ENCODE measurements at places on chromosomes 12 and 14.

GRCh38 chr12:120677765-120678473 is 9.0 kb upstream of the MLEC start:
- DNase-seq, result no peak

- DNase-seq, result no peak
These were observed 45.8 kb downstream of the ATL1 start for GRCh38 chr14:50605766-50606165.

GRCh38 chr12:66662179-66662578 is 16.7 kb downstream of the GRIP1 start:
- no peak for DNase-seq

DNA sequence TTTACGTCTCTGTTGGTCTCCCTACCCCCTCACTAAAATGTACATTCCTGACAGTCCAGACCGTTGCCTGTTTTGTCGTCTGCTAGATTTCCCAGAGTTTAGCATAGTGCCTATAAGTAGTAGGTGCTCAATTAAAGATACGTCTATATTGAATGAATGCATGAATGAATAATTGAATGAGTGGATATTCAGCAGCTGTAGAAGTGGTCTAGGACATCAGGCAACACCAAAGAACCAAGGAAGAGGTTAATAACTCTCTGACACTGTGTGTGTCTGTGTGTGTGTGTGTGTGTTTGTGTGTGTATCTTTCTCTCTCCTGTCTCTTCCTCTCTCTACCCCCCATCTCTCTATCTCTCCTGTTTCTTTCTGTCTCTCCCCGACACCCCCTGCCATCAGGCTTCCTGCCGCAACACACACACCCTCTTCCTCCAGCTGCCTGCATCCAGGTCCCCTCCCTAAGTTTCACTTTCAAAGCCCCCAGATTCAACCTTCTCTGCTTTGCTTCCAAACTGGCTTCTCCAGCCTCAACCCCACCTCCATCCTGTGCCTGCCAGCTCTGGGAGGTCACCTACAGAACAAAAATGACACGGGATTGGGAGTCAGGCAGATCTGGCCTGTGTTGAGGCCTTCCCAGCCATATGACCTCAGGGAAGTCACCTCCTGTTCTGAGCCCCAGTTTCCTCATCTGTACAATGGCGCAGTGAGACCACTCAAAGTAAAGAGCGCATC is 119.9 kb upstream of the NCOR2 start:
- DNase-seq, result no peak

- no peak for DNase-seq
These were observed 21.2 kb upstream of the FZD10 start for GRCh38 chr12:130141105-130141504.

DNA sequence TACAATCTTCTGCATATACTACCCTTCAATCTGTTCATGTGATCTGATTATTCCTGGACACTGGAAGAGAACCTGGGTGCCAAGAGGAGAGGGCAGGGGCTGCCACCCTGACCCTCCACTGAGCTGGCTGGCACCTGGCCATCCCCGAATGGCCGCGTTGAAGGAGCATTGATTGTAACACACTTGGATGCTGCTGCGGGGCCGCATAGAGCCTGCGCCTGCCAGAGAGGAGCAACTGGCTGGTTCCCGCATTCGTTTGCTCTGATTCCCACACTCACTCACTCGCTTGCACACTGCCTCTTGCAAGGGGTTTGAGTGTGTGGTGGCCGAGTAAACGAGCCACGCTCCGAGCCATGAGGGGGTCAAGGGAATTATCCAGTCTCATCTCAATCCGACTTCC is 32.4 kb downstream of the PSEN1 start:
- no peak for DNase-seq

GRCh38 chr12:104910196-104910840 is 47.8 kb downstream of the SLC41A2 start:
- DNase-seq, result no peak

DNA sequence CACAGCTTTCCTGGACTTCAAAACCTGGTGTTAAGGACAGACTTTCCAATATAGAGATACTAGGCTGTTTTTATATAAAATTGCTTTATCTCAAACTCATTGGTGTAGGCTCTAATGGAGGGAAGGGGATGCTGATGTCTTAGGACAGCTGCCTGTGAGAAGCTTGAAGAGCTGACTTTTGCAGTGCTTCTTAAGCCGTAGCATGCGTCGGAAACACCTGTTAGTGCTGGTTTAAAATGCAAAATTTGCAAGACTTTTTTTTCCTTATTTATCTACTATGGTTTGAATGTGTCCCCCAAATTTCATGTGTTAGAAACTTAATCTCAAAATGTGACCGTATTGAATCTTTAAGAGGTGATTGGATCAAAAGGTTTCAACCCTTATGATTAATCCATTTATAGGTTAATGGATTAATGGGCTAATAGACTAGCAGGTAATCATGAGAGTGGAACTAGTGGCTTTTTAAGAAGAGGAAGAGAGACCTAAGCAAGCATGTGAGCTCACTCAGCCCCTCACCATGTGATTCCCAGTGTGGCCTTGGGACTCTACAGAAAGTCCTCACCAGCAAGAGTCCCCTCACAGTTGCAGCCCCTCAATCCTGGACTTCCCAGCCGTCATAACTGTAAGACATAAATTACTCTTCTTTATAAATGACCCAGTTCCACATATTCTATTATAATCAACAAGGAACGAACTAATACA is 60.9 kb upstream of the FUT8 start:
- no peak for DNase-seq

DNA sequence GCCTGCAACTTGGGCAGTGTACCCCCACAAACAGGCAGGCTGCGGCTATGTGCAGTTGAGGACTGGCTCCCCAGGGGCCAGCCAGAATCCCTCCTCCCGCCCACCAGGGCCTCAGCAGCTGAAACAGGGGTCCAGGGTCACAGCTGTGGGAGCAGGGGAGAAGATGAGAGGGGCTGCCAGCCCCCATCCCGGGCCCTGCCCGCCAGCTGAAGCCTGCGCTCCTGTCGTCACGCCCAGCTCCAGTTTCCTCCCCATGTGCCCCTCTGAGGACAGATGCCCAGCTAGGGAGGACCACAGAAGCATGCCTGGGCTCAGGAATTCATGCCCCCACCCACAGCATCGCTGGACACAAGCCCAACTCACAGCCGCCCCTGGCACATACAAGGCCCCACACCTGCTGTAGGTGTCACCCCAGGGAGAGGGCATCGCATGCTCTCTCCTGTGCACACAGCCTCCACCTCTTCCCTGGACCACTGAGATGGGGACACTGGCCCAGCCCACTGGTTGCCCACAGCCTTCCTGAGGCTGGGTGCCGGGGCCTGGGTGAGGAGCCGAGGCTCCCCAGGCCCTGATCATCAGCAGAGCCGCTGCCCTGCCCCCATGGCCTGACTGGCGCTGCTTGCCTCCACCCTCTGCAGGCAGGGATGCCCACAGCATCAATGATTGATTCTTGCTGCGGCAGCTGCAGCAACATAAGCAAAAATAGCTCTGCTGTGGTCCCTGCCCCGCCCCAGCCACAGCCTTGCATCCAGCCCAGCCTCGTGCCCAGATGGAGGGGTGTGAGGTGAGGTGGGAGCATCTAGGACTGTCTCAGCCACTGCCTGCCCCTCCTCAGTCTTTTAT is 3.7 kb upstream of the CLBA1 start:
- no peak for DNase-seq

DNA sequence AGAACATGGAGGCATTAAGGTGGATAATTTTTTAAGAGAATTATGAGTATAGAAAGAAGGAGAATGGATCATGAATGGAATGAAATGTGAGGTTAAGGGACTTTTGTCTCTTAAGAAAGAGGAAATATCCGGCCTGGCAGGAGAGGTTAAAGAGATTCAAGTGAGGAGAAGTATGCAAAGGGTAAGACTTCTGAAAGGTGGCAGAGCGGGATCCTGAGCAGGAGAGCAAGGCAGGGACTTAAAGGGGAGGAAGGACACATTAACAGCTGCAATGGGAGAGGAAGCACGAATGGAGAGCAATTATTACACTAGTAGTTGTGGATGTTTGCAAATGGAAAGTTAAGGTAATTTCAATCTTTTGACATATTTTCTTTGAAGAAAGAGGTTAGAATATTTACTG is 171.0 kb downstream of the KITLG start:
- no peak for DNase-seq

DNA sequence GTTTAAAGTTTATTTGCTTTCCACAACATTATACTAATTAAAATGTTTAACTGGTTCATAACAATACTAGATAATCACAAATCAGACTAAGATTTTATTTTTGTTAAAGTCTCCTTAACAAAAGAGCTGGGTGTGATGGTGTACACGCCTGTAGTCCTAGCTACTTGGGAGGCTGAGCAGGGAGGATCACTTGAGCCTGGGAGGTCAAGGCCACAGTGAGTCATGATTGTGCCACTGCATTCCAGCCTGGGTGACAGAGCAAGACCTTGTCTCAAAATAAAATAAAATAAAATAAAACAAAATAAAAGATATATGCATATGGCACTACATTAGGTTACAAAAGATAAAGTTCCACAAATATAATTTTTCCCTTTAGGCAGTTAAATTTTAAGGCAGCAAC is 5.6 kb downstream of the MIS18BP1 start:
- DNase-seq, result no peak

GRCh38 chr12:109715310-109716091 is 1.9 kb downstream of the FAM222A start:
- no peak for DNase-seq

GRCh38 chr12:110547090-110547489 is 36.0 kb downstream of the PPTC7 start:
- DNase-seq, result no peak

GRCh38 chr14:53710615-53711014 is 246.0 kb downstream of the BMP4 start:
- DNase-seq, result no peak

- no peak for DNase-seq
These were observed 155.9 kb upstream of the CCDC196 start for GRCh38 chr14:66330228-66330627.

GRCh38 chr14:53529519-53529918 is 376.4 kb upstream of the DDHD1 start:
- DNase-seq, result no peak
